ENCODE measurements at places on chromosomes 16 and 17.

GRCh38 chr17:61015966-61016365, 338.3 kb downstream of the BCAS3 start:
- DNase-seq = no peak

DNA sequence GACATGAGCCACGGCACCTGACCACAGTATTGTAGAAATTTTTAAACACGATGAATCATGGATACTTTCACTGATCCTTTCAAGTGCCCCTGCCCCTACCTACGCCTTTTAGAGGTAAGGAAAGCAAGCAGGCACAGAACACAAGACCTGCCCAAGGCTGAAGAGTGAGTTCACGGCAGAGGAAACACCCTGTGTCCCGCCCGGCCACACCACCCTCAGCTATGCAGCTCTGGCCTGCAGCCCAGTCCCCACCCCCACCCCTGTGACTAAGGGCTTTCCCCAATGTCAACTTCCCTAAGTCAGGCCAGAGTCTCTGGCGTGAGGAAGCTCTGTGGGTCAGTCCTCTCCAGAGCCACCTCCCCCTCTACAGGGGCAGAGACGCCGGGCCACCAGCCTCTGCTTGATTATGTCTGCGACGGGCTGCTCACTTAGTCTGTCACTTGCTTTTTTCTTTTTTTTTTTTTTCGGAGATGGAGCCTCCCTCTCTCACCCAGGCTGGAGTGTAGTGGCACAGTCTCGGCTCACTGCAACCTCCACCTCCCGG, 8.4 kb downstream of the SLC16A5 start:
- DNase-seq = peak; percentile 89

DNA sequence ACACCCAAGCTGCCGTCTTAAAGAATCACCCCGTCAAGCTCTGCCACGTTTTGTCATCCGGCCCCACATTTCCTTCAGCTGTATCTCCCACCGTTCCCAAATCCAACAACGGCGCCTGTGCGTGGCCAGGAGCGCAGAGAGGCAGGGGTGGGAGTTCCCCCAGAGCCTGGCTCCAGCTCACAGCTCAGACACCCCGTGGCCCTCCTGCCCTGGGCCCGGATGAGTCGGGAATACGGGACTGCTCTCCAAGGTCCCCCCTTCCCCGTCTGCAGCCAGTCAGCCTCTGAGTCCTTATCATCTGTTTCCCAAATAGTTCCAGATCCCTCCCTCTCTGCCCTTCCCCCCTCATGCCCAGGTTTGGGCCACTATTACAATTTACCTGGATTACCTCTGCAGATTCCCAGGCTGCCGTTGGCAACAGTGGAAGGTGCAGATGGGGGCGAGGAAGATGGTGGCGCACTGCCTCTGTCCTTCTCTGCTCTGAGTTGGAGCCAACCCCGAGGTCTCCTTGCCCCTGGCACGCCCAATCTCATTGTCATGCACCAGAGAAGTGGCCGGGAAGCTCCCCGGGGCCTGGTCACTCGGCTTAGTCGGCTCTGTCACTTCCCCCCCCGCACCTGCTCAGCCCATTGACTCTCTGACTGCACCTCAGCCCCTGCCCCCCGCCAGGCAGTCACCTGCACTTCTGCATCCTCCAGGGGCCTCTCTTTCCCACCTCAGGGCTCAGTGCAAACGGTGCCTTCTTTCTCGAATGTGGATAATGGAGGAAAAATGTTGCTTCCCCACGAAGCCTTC, 18.3 kb upstream of the RPTOR start:
- no peak for DNase-seq

GRCh38 chr17:21388944-21389343, 12.8 kb downstream of the KCNJ12 start:
- DNase-seq = no peak

DNA sequence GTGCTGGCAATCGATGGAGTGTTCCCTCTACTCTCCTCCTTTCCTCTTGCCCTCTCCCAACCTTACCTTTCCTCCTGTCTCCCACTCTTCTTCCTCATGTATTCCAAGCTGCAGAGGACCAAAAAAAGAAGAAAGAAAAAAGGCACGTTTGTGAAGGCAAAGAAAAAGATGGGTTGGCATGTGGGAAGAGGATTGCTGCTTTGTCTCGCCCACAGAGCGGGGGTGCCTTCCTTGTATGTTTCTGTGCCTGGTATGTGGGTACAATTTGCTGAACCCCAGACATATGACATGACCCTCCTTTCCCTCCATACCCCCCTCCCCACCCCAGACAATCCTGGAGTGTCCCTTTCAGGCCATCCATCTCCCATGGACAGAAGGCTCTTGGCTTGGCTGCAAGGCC, 13.1 kb upstream of the CTCF start:
- DNase-seq = no peak

DNA sequence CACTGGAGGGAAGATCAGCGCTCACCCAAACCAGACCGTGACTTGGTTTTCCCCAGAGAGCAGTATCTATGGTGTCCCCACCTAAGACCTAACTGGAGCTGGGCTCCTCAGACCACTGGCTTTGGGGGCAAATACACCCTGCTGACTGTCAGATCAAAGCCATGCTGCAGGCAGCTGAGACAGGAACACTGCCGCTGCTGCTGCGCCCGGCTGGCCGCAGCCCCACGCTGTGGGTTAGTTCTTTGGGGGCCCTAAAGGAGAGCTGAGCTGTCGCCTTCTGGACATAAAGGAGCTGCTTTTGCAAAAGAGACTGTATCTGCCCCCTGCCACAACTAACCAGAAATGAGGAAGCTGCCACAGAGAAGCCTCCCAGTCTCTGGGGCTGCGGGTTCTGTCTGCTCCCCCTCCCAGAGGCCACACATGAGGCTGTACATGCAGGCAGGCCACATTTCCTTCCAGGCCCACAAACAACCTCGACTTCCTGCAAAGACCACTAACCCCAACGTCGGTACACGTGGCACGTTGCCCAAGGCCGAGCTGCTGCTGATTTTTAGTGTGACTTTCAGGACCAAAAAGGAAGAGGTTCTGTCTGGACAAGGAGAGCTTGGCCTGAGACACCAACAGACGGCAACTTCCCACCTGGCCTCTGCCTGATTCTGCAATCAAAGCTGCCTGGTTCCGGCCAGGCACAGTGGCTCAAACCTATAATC, 18.2 kb upstream of the ABR start:
- no peak for DNase-seq

DNA sequence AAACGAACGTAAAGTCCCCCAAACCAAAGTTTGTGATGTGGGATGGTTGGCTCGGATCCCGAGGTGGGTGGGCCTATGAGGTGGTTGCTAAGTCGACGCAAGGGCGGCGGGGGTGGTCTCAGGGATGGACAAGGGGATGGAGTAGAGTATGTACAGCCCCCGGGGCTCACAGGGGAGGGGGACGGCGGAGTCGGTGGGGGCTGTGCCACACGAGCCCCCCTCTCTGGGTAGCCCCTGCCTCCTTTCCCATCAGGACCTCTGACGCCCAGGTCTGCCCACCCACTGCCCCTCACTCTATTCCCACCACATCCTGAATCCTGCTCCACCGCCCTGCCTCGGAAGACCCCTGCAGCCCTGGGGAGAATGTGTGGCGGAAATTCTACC, 15.2 kb downstream of the IL34 start:
- DNase-seq = no peak

GRCh38 chr17:9199571-9200551, 178.6 kb downstream of the NTN1 start:
- DNase-seq = no peak

GRCh38 chr16:67936880-67937605, 393 bp upstream of the PSMB10 start:
- peak; percentile 86 for DNase-seq

DNA sequence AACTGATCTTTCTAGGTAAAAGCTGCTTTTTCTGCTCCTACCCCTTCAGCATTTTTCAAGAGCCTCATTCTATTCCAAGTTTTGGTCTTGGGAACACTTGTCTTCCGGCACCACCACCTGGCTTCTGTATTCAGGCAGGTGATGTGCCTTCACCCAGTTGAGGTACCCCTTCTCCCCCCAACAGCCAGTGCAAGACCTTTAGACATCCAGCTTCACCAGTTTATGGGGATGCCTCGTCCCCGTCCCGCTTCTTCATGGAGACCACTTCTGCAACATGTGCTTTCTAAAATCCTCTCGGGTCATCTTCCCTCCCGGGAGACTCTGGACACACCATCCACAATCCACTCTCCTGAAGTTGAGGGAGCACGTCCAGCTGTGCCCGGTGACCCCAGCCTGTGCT, 69.9 kb downstream of the SRCIN1 start:
- DNase-seq = no peak

DNA sequence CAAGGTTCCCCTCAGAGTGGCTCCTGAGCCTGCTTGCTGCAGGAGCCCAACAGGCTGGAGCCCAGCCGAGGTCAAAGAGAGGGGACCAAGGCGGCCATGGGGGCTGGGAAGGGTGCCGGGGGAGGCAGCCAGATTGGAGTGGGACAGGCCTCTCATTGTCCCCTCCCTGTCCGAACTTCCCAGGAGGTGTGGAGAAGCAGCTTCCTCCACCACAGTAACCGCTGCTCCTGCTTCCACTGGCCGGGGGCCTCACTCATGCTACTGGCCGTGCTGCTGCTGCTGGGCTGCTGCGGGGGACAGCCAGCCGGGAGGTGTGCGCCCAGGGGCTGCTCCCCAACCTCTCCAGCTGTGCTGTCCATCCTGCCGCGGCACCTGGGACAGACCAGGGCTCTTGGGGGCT, 29.3 kb downstream of the TMEM94 start:
- DNase-seq = no peak

GRCh38 chr17:77470800-77471733, 330.3 kb downstream of the SEC14L1 start:
- DNase-seq = peak; percentile 69

DNA sequence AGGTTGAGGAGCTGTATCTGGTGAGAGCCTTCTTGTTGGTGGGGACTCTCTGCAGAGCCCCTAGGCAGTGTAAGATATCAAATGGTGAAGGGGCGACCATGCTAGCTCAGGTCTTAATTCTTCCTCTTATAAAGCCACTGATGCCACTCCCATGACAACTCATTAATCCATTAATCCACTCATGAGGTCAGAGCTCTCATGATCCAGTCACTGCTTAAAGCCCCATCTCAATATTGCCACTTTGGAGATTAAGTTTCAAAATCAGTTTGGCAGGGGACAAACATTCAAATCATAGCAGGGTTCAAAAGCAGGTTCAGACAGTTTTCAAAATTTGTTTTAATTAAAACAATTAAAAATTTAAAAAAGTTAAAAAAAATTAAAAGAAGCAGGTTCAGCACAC, 13.1 kb upstream of the SPECC1 start:
- no peak for DNase-seq

- DNase-seq = peak; percentile 34
Measured at GRCh38 chr17:31598921-31599571, 207.6 kb downstream of the RAB11FIP4 start.

GRCh38 chr16:72876981-72877373, 171.0 kb downstream of the ZFHX3 start:
- peak; percentile 36 for DNase-seq

DNA sequence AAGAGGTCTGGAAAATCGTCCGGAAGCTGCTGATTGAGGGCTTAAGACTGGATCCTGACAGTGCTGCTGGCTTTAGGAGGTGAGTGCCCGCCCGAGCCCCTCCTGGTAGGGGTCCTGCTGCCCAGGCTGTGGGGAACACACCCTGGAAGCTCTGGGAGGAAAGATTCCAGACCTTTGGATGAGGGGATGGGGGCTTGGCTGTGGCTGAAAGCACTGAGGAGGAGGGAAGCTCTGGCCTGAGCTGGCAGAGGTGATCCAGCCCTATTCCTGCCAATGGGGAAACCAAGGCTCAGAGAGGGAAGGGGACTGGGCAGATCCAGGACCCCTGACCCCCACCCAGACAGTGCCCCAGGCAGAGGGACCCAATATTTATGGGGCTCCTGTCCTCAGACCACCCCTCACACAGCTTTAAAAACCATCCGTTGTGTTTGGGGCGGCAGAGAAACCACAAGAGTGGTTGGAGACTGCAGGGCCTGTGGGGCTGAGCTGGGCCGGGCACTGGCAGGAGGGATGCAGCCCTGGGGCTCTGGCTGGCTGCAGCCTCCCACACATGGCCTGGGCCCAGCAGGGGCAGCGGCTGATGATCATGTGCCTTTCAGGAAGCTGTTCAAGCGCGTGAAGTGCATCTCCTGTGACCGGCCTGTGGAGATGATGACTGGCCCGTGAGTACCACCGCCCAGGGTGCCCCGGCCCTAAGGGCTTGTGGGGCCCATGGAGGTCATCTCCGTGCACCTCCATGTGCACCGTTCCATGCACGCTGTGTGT, 22.8 kb downstream of the UBALD1 start:
- no peak for DNase-seq

- no peak for DNase-seq
Measured at GRCh38 chr17:7523033-7523432, 25.8 kb upstream of the TNFSF12 start.

- no peak for DNase-seq
Measured at GRCh38 chr17:2712300-2713043, 908 bp upstream of the CLUH start.

- DNase-seq = no peak
Measured at GRCh38 chr16:76665571-76666275, 388.5 kb downstream of the CNTNAP4 start.

- peak; percentile 23 for DNase-seq
Measured at GRCh38 chr17:82019690-82020571, 2.7 kb downstream of the CENPX start.

GRCh38 chr16:49284962-49285361, 3.3 kb upstream of the CBLN1 start:
- DNase-seq = no peak

GRCh38 chr17:42980766-42981397, 517 bp downstream of the RUNDC1 start:
- peak; percentile 67 for DNase-seq

DNA sequence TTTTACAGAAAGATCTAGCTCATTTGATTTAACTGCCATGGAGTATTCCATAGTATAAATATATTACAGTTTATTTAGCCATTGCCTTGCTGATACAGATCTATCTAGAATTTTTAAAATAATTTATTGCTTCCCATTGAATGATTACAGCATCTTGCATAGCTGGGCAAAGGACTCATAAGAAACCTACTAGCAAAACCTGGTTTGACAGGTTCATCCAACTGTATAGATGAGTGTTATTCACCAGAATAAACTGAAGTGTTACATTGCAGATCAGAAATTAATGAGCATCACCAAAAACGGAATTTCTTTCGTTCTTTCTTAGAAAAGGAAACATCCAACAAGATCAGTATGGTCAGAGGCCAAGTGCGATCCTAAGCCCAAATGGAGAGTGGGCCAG, 202.2 kb upstream of the CACNG5 start:
- DNase-seq = no peak

- DNase-seq = peak; percentile 71
Measured at GRCh38 chr17:17425591-17425990, 51.2 kb upstream of the MED9 start.
